ENCODE measurements at places on chromosomes 6 and 20.
A peak's percentile ranks its signal among the peaks of the same experiment; 100 is the strongest.

DNA sequence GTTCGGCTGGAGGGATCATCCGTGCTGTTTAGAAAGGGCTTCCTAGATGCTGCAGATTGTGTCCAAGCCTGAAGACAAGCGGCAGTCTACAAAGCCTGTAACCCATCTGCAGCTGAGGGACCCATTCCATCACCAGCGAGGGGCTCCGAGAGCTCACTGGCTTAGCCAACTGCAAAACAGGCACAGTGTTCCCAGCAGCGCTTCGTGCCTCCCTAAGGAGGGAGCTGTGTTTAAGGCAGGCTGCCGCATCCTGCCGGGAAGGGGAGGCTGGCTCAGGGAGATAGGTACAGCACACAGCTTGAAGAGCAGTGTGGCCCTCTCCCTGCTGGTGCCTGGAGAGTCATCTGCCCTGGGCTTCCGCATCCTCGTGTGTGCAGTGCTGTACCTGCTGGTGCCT lies 32.4 kb downstream of the DUSP22 start:
- DNase-seq, result no peak

- DNase-seq, result no peak
Observed at GRCh38 chr20:19903168-19903811, 113.9 kb upstream of the NAA20 start.

DNA sequence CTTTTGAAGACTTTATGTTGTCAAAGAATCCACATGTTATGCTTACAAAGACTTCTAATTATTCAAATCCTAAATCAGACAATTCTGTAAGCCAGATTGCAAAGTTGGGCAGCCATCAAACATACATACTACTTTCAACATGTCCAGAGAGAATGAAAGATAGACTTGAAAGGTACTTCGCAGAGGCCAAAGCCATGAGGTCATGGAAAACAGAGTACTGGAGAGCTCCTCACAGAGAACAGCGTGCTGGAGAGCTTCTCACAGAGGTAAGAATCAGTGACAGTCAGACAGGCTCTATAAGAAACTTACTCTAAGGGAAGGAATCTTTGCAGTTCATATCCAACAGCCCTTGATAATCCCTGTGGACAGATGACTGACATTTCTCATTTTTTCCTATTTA lies 400.2 kb downstream of the GJA1 start:
- DNase-seq, result no peak

- peak; percentile 8 for DNase-seq
Observed at GRCh38 chr6:31010393-31011060, at the start of gene MUC22. MUC22 (plus strand) TSS chr6:31010474; CDS start chr6:31010707, 233 bp downstream.

DNA sequence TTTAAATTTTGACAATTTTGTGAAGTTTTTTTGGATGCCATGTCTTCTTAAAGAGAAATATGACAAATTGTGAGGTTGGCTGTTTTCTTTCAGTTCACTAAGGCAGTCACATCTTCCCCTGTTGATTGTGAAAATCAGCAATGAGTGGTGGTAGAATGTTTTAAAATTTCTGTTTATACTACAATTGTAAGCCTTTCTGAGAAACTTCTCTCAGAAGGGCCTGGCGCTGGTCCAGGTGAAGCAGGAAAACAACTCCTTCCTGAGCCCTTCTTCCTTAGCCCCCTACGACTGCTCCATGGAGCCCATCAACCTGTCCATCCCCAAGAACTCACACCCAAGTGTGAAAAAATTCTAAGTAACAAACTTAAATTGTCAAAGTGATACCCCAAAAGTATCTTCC lies 80.6 kb downstream of the SSR1 start:
- no peak for DNase-seq

DNA sequence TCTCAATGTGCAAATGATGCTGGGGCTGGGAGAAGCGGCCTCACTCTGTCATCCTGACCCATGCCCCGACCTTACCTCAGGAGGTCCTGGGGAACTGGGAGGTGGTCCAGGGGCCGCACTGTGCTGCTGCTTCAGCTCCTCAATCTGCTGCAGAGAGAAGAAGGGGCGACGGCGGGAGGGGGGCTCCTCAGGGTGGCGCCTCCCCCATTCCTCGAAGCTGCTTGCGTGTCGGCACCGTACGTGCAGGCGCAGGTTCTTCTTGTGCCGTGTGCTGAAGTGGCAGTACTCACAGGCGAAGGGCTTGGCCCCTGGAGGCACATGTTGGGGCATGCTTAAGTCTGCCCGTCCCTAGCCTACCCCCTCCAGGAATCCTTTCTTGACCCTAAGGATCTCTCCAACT lies 12.9 kb downstream of the ZNF335 start:
- DNase-seq, result no peak

GRCh38 chr6:139308936-139309603 lies 17.3 kb upstream of the TXLNB start:
- no peak for DNase-seq

DNA sequence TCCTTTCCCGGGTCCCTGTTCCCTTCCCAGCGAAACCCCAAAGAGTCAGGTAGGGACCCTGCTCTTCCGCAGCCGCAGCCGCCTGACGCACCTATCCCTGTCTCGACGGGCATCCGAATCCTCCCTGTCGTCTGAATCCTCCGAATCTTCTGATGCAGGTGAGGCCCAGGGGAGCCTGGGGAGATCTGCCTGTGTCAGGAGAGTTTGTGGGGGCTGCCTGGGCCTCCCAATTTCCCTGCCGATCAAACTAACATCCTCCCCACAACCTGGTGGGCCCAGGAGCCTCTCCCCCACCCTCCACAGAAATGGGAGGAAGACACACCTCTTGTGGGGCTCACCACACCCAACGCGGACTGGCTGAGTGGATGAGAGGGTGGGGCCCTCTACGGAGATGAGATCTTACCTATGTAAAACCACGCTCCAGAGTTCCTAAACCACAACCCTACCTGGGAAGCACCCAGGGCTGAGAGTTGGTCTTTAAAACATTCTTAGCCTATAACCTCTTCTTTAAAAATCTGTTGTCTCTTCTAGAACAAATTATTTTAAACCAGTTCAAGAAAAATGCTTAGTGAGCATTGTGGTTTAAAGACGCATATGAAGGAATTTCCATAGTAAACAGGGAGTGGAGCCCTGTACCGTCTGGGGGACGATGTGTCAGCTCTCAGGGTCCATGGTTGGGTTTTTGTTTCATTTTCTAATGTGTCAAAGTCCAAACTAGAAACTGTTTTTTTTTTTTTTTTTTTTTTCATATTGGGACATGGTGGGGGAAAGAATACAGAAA lies 1.7 kb downstream of the CDC25B start:
- DNase-seq, result no peak

DNA sequence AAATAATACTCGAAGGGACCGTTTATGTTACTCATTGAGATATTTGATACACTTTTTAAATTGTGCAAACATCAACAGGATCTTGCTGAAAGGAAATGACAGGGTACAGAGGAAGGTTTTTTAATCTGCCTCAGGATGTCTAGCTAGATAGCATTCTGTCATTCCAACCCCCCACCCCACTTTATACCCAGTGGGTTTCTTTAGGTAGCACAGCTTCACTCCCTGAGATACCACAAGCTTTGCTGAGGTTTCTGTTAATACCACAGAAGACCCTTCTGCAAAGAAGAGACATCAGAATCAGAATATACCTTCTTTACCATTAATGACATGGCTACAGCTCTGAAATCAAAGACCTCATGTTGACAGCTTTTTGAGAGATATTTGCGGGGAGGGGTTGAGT lies 1.3 kb downstream of the PHACTR2 start:
- no peak for DNase-seq

DNA sequence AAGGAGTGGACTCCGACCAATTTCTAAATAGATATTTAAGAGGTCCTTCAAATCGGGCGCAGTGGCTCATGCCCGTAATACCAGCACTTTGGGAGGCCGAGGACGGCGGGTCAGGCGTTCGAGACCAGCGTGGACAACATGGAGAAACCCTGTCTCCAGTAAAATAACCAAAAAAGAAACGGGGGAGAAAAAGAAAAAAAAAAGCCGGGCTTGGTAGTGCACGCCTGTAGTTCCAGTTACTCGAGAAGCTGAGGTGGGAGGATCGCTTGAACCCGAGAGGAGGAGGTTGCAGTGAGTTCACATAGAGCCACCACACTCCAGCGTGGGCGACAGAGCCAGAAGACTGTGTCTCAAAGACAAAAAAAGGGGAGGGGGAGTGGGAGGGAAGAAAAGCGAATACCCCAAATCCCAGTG lies 53.3 kb upstream of the HFE start:
- DNase-seq, result no peak

GRCh38 chr6:47353871-47354270 lies 44.2 kb upstream of the TNFRSF21 start:
- no peak for DNase-seq

GRCh38 chr20:41047279-41047974 lies 18.8 kb downstream of the TOP1 start:
- DNase-seq, result no peak

DNA sequence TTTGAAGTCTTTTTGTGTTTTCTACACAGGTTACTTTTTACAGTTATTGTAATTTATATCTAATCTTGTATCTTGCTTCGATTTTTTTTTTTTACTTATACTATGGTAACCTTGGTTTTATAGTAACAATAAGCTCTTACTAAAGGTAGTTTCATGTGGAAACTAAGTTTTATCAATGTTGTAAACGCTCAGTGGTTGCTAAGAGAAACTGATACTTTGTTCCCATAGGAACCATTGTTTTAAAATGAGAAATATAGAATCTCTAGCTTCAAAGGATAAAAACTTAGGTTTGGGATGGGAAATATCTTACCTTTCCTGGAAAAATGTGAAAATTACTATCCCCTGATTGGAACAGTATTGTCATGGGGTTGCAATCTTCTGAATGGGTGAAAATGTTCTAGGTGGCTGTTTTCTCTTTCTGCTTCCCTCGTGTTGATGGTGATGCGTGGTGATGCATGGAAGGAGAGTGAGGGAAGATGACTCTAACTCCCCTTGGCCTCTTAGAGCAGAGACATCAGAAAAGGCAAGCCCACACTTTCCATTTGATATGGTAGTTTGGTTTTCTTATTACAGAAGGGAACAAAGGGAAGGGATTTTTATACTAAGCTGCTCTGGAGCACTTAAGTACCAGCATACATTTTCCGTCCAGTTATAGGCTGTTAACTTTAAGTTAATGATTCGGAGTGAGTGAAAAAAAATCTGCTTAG lies 23.5 kb upstream of the BACH2 start:
- no peak for DNase-seq

DNA sequence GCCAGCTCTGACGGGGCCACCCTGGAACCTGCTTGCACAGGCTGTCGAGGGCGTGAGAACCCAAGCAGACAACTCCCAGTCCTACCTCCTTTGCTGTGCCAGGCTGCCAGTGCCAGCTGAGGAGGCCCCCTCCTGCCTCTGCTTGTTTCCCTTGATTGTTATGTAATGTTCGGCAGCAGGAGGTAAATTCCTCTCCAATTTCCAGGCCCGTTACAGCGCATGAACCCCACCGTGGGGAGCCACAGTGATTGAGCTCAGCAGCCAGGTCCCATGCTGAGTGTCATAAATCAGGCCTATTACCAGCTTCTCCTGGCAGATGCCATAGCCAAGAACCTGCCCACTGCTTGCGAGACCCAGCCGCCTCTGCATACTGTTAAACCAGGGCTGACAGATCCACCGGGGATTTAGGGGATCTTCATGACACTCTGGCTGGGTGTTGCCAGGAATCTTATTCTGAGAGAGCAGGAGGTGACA lies 320.5 kb downstream of the DHX35 start:
- DNase-seq, result no peak

DNA sequence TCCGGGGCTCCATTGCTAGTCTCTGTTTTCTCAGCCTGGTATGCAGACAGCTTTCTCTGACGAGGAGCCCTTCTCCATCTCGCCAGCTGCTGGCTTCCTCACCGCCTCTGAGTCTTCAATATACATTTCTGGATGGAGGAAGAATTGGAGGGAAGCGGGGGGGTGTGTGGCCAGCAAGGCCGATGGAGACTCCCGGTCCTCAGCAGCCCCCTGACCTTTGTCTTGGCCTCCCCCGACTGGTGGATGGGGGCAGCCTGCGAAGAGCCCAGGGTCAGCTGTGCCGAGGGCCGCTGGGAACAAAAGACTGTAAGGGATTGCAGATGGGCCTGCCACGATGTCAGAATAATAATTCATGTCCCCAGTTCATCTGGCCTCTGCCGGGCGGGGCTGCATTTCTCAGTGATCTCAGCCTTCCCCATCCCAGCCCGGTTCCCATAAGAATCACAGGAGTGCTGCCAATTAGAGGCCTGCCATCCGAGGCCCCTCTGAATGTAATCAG lies 54.3 kb upstream of the STX16 start:
- DNase-seq, result no peak

GRCh38 chr6:6331393-6331792 lies 10.9 kb upstream of the F13A1 start:
- no peak for DNase-seq
